Progenitor cell of endocrine pancreas (in vitro differentiated cells): ENCODE measurements at places on chromosomes 2 and 18. TPM values are rescaled to one million over a fixed set of nuclear protein-coding genes. Genes with fewer than 3 reads are reported as not detected.

The LRRTM1 gene
- total RNA-seq, result 1.6 and 1.9 TPM in 2 replicates

The CHN1 gene
- total RNA-seq, result 46.1 and 50.3 TPM in 2 replicates

The UBXN4 gene
- 140 and 143 TPM in 2 replicates for total RNA-seq

The SLC23A3 gene
- total RNA-seq, result 1.7 and 2.8 TPM in 2 replicates

The ARHGEF33 gene
- total RNA-seq, result 1.4 and 1.7 TPM in 2 replicates
